ENCODE measurements at places on chromosomes 3 and 15.

- DNase-seq, result peak; percentile 74
Observed at GRCh38 chr3:10758304-10759037, 57.6 kb upstream of the SLC6A11 start.

GRCh38 chr3:143439817-143440216, 320.2 kb downstream of the CHST2 start:
- DNase-seq, result no peak

DNA sequence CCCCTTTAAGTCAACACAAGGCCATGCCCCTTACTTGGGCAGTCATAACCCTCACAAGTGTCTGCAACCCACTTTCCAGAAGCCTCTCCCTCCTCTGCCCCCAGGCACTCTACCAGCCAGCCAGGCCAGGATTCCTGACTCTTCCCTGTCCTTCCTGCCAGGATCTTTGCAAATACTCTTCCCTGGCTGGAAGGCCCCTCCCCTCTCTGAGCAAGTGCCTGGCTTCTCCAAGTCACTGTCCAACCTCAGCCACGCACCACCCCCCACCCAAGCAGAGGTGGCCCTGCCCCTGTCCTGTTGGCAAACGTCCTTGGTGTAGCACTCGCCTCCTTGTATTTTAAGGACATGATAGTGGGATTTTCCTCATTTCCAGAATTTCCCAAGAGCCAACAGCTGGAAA, 54.7 kb upstream of the USP3 start:
- DNase-seq, result no peak

GRCh38 chr3:52450489-52451236, 3.2 kb downstream of the TNNC1 start:
- no peak for DNase-seq

DNA sequence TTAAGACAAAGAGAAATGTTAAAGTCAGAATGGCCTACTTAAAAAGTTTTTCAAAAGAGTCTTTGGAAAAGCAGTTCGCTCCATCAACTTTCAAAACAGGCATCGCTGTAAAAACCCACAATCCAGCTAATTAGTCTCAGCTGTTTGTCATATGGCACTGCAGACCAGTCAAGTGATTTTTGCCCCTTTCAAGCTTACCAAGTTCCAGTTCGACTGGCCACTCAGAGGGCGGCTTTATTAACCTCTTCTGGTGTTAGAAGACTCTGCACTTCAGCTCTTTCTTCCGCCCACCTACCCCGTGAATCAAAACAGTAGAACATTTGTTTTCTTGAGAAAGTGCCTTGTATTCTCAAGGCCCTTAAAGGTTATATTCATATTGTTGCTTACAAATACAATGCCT, 19.3 kb downstream of the RAB27A start:
- DNase-seq, result no peak

GRCh38 chr3:151124476-151124875, 39.0 kb downstream of the MED12L start:
- DNase-seq, result no peak

All from NT2/D1 (cell line).